Mucosa of gallbladder (tissue), 1 donor: ENCODE measurements at places on chromosomes 1 and 21. TPM values are rescaled to one million over a fixed set of nuclear protein-coding genes. Genes with fewer than 3 reads are reported as not detected.

DNA sequence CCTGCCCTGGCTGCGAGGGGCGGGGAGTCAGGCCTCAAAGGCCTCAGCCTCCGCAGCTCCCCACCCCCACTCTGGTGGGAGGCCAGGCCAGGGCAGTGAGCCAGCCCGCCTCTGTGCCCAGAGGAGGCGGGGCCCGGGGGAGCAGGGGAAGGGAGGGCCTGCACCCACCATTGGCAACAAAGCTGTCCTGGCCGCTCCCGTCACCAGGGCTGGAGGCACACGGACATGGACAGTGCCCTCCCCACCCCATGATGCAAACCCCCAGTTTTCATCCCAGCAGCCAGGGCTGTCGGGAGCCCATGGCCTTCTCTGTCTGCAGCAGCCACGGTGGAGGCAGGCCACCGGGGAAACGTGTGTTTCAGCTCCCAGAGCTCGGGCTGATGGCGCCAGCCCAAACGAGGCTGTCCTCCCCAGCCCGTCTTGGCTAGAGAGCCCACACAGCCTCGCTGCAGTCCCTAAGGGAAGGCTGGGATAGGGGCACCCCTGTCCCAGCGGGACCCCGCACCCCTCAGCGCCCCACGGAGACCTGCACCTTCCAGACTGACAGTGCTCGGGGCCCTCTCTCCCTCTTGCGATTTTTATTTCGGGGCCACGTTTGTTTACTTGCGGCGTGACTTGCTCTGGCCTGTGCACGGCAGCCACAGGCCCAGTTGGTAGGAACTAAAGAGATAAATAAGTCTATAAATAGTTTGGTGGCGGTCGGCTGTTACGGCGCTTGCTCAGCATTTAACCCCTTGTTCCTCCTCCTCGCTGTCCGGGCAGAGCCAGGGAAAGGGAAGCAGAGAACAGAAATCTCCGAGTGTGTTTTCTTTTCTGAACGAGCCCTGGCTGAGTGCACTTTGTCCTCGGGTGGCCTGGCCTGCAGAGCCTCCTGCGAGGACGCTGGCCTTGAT lies 101.8 kb downstream of the PRDM16 start:
- DNase-seq, result peak; percentile 64

DNA sequence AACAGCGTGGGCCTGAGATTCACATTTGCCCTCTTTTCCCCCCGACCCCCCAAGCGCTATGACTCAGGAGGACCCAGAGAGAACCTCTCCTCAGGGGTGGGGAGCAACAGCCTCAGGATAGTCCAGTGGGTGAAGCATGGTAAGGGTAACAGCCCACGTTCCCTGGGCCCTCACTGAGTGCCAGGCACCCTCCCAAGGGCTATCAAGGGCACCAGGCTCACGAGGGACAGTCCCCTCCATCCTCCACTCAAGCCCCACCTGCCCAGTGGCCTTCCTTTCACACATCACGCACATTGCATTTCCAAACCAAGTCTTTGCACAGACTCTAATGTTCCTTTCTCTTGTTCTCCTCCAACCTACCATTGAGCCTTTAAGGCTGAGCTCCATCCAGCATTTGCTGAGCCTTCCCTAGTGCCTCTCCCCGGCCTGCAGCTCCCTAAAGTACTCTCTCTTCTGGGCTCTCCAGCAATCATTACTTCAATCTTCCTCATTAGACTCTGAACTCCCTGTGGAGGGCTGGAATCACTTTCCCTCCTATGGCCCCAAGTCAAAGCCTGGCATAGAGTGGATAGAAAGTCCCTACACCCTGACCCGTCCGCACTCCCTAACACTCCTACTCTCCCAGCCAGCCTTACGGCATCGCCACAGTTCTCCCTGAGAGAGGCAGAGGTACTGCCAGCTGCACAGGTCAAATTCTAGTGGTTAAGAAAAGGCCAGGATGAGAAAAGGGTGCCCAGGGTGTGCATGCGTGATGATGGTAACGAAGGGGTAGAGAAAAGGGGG lies 1.0 kb downstream of the AKR7A2 start:
- no peak for DNase-seq

GRCh38 chr21:34908419-34909055 lies 140.6 kb downstream of the RUNX1 start:
- DNase-seq, result no peak

DNA sequence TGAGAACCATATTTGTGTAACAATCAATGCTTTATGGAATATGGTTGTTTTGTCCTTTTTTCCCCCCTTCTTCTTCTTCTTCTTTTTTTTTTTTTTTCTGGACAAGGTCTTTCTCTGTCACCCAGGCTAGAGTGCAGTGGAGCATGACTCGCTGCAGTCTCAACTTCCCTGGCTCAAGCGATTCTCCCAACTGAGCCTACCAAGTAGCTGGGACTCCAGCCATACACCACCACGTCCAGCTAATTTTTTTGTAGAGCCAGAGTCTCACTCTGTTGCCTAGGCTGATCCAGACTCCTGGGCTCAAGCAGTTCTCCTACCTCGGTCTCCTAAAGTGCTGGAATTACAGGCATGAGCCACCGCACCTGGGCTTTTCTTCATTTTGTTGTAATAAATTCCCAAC lies 86.7 kb downstream of the FMN2 start:
- no peak for DNase-seq

DNA sequence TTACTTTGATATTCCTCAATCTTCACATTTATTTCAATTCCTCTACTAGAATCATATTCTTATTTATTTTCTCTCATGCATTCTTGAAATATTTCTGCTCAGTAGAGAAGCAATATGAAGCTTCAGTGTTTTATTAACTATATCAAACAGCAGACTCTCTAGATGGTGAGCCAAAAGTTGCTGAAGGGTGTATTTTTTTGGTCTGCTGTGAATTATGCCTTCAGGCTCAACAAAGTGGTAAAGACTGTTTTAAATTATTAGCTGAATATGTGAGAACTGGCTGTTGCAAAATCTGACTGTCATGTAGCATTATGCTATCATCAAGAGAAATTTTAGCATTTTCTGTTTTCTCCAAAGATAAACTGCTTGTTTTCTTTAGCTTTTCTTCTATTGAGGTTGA lies 24.9 kb upstream of the CDC42BPA start:
- no peak for DNase-seq

GRCh38 chr1:116988908-116989307 lies 12.7 kb upstream of the CD101 start:
- DNase-seq, result no peak

DNA sequence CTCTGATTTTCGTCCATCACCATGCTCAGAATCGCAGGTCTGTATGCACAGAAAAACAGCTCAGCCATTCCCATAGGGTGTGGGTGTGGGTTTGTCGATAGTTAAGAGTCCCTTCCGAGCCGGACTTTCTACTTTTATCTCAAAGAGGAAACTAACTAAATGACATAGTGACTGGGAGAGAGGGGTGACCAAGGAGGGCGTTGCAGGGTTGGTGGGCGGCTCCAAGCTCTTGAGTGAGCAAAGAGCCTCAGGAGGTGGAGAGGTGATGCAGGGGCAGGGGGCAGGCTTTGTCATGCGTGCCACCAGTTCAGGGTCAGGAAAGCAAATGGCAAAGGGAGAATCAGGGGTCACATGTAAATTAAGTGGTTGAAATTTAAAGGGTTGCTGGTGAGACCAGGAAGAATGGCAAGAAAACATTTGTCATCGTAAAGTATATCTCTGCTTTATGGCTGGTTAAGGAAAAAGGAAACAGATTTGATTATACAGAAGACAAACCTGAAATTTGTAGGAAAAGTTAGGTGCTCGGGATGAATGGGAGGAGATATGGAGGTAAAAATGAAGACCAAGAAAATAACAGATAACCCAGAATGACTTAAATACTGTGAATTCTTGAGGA lies 249.0 kb downstream of the SETD4 start:
- no peak for DNase-seq

DNA sequence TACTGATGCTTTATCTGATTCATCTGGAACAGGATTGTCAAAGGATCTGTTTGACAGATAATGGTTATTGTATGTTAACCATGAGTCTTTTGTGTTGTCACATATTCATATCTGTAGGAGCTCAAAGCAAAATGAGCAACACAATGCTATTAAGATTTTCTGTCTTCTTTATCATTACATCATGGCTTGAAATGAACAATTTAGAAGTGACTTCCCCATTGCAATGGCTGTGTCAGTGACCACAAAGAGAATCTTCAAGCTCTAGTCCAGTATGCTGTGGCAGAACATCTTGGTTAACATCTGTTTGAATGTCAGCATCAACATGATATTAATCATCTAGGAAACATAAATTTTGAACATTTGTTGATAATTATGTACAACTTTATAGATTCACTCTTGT lies 1148.5 kb downstream of the PLA2G4A start:
- no peak for DNase-seq

GRCh38 chr1:181099152-181100014 lies 10.9 kb downstream of the IER5 start:
- no peak for DNase-seq

DNA sequence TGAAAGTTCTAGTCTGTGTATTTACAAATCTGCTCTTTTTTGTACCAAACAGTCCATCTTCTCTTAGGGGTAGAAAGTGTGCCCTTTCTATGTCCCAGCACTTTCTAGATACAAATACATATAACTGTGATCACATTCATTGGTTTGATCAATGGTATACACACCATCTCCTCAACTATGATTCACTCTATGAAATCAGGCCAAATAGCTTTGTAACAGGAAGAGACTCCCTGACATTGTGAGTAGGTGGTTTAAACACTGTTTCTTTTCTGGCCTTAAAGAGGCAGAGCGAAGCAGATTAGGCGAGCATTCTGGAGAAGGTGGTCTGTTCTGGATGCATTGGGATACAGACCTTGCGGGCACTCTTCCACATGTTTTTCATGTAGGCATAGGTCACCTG lies 39.3 kb upstream of the EXOSC10 start:
- DNase-seq, result no peak

DNA sequence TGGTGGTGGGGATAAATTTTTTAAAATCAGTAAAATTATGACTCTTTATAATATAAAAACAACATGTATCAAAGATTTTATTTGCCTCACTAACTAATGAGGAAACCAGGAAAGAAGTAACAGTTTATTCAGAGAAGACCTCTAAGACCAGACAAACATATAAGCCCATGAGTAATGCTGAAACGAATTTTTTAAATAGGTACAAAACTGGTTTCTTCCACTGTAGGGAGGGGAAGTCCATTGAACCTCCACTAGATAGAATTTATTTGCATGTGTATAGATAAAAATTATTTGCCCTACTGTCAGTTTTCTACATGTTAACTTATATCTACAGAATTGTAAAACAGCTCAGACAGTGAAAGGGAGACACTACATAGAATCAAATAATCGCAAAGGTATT lies 86.8 kb downstream of the ZC3H11B start:
- DNase-seq, result no peak

GRCh38 chr21:40683349-40683748 lies 163.6 kb downstream of the DSCAM start:
- no peak for DNase-seq

DNA sequence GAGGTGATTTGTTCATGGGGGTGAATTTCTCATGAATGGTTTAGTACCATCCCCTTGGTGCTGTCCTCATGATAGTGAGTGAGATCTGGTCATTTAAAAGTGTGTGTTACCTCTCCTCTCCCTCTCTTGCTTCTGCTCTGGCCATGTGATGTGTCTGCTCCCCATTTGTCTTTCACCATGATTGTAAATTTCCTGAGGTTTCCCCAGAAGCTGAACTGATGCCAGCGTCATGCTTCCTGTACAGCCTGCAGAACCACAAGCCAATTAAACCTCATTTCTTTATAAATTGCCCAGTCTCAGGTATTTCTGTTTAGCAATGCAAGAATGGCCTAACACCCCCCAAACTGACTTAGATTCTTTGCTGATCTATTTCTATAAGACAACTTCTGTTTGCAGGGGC lies 249.4 kb upstream of the B3GALT2 start:
- DNase-seq, result no peak

DNA sequence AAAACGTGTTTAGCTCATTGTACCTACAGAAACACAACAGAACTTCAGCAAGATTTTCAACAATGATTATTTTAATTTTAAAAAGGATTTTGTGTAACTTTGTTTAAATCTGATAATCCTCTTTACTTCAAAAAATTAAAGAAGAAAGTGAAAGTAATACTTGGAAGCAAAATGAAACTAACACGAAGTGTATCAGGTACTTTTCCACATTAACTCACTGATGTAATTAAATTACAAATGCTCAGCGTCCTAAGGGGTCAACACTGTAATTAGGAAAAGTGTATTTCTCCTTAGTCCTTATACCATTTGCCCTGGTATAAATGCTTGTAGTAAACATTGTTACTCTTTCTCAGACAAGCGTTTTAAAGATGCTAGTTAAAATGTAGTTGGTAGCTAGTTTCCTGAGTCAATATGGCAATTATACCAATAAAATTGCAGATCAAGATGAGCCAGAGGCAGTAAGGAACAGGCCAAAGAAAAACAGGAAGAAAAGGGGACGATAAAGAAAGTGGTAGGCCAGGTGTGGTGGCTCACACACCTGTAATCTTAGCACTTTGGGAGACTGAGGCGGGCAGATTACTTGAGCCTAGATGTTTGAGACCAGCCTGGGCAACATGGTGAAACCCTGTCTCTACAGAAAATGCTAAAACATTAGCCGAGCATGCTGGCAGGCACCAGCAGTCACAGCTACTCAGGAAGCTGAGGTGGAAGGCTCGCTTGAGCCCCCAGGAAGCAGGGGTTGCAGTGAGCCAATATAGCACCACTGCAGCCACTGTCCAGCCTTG lies 553.0 kb downstream of the SMYD3 start:
- no peak for DNase-seq

DNA sequence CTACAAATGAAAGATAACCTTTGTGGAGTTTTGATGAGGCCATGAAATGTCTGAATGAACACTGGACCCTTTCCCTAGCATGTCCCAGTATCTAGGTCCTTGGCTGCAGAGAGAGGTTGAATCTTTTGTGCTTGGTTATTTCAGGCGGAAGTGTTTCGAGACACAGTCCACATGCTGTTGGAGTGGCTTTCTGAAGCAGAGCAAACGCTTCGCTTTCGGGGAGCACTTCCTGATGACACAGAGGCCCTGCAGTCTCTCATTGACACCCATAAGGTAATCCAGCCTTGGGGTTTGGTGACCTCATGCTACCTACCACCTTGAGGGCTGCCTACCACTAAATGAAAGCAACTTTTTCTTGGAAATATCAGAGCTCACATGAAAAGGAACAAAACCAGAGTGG lies 38.9 kb upstream of the BMP8A start:
- no peak for DNase-seq

DNA sequence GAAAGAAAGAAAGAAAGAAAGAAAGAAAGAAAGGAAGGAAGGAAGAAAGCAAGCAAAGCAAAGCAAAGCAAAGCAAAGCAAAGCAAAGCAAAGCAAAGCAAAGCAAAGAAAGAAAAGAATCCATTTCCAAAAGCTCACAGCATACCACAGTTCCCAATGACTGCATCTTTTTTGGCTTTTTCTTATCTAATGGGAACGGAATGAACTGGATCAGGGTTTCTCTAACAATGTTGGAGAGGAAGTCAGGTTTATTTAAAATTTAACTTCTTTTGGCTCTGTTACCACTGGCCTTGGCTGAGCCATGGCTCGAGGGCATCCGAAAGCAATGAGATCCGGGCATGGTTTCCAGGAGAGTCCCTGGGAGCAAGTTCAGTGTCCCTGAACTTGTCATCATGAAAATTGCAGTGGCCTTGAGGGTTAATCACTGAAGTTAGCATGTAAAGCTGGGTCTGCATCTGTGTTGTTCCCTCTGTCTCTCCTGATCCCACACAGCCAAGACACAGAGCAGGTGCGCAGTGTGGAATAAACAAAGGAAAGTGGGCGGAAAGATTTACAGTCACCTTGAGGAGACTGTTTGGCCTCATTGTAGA lies 34.6 kb upstream of the CTPS1 start:
- peak; percentile 74 for DNase-seq

The GRIK3 gene
- 1.1 TPM for total RNA-seq

The SLC44A5 gene
- 0.43 TPM for total RNA-seq

The OR2L13 gene
- total RNA-seq, result not detected

The A3GALT2 gene
- total RNA-seq, result not detected

The AQP10 gene
- 0.32 TPM for total RNA-seq

The SLC30A2 gene
- 166 TPM for total RNA-seq

The GJA8 gene
- total RNA-seq, result not detected
